Activated CD4-positive, alpha-beta T cell treated with anti-CD3 and anti-CD28 coated beads for 36 hours (primary cell): ENCODE measurements at places on chromosomes 1 and 21. TPM values are rescaled to one million over a fixed set of nuclear protein-coding genes. Genes with fewer than 3 reads are reported as not detected.

MTARC1 gene
- total RNA-seq: not detected

TINAGL1 gene
- total RNA-seq: not detected

SOD1 gene
- 284 TPM for total RNA-seq

S100A14 gene
- 0.34 TPM for total RNA-seq

CD34 gene
- total RNA-seq: 0.02 TPM

DNA sequence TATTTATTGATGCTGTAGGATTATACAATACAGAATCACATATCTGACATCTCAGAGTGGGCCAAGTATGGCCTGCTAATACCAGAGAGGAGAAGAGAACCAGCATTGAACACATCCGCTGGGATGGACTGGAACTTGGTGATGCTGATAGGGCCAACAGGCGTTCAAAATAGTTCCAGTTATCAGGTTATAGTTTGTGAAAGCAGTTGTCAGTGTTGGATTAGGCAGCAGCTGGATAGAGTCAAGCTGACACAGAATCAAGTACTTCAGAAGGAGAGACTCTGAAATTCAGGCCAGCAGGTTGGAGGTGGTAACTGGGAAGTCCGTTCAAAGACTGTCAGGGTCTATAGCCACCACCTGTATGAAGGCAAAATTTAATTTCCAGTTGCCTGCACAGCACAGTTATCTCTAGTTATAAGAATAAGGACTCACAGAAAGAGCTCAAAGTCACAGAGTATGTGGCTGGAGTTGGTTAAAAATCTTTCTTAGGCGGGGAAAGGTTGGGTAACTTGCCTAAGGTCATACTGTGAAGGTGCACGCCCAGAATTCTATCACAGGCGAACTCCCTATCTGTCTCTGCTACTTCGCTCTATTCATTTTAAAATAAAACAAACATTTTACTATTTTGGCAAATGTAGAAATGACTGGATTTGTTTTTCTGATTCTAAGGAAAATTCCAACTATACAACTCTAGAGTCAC lies 9.9 kb upstream of the DIPK1A start:
- DNase-seq: no peak

DNA sequence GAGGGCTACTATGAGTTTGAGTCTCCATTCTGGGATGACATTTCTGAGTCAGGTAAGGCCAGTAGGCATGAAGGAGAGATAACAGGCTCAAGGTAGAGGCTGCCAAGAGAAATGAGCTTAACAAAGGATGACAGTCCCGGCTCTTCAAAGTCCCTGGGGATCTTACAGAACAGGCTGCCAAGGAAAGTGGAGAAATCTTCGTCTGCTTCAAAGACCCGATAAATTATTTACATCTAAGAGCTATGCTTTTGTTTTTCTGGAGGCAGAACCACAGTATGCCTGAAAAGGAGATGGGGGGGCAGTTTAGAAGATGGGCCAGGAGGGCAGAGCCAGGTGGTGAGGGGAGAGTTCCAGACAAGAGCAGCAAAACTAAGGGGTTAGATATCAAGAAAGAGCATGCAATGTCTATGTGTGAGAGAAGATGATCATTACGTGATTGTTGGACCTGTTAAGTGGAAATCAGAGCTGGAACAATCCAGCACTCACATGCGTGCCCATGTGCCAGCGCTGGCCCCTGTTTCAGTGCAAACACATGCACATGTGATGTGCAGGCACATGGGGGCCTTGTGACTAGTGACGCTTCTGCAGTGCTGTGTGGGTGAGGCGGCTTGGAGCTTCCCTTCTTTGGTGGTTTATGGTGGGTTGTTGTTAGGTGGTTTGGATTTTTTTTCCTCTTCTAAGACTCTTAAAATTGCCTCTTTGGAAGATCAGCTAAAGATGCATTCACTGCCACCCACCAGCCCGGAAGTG lies 25.7 kb downstream of the CAMK1G start:
- no peak for DNase-seq

DNA sequence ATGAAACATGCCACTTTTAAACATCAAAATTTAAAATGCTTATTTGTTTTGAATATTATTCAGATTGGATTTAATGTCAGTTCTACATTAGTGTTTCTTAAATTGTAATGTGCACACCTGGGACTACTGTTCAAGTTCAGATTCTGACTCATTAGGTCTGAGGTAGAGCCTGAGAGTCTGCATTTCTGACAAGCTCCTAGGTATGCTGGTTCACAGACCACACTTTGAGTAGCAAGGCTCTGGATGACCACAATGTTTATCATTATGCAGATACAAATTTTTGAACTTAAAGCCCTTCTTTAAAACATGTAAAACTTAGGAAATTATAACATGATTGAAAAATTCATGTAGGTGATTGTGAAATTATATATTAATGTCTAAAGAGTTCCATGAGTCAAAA lies 40.2 kb downstream of the TTLL7 start:
- no peak for DNase-seq

DNA sequence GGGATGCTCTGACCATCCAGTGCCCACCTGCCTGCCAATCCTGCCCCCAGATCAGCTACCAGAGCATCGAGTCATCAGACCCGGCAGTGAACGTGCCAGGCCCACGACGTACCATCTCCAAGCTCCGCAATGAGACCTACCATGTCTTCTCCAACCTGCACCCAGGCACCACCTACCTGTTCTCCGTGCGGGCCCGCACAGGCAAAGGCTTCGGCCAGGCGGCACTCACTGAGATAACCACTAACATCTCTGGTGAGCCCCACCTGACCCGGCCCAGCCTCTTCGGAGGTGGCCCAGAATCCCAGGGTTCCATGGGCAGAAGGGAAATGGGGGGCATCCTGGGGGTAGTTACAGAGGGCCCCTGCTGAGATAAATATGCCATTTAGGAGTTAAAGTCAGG lies 43.1 kb downstream of the PTPRU start:
- DNase-seq: no peak

- no peak for DNase-seq
These were observed 76.1 kb downstream of the PTPN14 start for GRCh38 chr1:214475331-214475730.

GRCh38 chr1:158564608-158565007 lies 5.8 kb downstream of the OR6P1 start:
- DNase-seq: no peak

- DNase-seq: no peak
These were observed 3.4 kb upstream of the SLFNL1 start for GRCh38 chr1:41024953-41025352.

DNA sequence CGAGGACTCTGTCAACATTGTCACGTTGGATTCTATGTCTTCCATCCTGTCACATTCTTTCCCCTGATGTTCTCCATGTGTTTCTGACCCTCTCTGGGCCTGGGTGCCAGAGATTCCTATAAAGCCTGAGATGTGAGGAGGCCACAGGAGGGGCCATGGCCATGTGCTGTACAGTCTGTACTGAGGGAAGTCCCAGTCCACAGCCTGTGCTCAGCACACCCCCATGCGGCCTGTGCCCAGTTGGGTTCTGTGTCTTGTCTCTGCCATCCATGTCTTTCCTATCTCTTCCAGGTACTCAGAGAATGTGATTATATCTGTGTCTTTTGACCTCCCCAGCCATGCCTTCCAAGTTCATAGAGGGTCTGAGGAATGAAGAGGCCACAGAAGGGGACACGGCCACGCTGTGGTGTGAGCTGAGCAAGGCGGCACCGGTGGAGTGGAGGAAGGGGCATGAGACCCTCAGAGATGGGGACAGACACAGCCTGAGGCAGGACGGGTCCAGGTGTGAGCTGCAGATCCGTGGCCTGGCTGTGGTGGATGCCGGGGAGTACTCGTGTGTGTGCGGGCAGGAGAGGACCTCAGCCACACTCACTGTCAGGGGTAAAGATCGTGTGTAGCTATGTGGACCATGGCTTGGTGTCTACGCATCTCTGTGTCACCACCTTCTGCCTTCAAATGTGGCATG lies 86.1 kb downstream of the OBSCN start:
- no peak for DNase-seq

DNA sequence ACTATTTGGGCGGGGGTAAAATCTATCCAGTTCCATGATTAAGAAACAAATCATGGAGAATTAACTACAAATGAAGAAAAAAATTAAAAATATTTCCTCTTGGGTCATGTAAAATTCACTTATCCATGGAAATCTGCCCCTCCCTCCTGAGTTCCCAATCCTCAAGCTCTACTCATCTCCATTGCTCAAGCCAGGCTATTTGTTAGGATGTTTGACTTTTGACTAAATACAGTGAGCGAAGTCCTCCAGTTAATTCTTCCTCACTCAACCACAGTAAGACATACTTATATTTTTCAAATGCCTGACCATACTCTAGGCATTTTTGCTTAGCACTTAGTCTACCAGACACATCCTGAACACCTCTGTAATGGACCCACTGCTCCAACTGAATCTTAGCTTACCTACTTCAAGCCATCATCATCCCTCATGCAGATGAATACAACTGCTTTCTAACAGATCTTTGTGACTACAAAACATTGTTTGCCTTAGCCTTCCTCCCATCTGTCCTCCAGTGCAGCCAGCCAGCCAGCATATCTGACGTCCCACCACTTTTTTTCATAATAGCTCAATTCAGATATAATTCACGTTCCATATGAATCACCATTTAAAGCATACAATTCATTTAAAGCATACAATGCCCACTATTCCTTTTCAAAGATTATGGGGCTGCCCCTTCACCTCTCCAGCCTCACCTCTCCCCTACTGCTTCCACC lies 154.2 kb downstream of the RERE start:
- DNase-seq: no peak

GRCh38 chr1:218344814-218345672 lies at the start of gene TGFB2:
TGFB2 (plus strand) TSS chr1:218345336; CDS start chr1:218346702, 1,366 bp downstream.
- peak; percentile 44 for DNase-seq

- peak; percentile 34 for DNase-seq
These were observed 114.4 kb downstream of the DMRTA2 start for GRCh38 chr1:50308878-50309277.

- DNase-seq: no peak
These were observed 9.8 kb downstream of the COL8A2 start for GRCh38 chr1:36115200-36115669.

DNA sequence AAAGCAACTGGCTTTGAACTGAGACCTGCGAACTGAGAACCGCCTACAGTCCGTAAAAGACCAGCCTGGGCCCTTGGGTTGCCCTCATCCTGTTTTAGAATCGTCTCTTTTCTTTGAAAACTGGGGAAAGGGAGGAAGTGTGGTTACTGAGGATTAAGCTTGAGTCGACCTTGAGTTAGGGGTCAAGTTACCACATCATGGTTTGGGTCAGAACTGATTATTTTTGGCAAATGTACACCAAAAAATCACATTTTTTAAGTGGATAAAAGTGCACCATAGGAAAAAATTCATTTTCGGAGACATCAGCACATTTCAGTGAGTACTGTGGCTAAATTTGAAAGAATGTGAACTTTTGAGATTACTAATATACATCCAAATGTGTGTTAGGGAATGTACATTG lies 76.9 kb upstream of the KAZN start:
- no peak for DNase-seq

DNA sequence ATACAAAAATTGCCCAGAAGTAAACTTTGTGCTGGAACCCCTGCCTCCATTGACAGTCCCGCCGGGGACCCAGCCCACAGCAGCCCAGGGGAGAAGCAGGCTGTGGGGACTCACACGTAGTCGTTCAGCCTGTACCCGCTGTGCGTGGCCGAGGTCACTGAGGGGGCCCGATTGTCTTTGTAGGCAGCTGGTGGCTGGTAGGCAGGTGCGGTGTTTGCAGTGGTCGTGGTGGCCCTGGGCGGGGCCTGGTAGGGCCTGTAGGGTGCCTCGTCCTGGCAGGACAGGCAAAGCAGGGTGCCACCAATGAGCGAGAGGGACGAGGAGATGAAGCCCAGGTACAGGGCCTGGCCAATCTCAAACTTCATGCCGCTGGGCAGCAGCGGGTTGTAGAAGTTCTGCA lies 19.1 kb downstream of the CLDN14 start:
- DNase-seq: no peak
